ENCODE measurements at places on chromosomes 11 and 22.

DNA sequence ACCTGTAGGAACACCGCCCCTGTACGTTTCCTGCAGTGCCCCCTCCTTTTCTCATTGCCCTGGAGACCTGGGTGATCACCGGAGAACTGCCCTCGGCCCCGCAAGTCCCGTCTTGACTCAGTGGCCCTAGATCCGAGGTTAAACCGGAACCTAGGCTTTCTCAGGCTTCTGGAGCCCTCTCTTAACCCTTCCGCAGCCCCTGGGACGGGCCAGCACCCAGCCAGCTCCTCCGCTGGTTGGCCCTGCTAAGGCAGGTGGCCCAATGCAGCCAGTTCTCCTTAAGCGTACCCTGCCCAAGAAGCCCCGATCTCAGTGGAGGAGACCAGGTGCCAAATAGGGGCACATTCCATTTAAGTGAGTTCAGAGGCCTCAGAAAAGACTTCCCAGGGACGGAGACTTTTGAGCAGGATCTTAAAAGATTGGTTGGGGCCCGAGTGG, 776 bp downstream of the NLRX1 start:
- DNase-seq: peak; percentile 51

GRCh38 chr11:103222806-103223205, 113.6 kb downstream of the DYNC2H1 start:
- no peak for DNase-seq

DNA sequence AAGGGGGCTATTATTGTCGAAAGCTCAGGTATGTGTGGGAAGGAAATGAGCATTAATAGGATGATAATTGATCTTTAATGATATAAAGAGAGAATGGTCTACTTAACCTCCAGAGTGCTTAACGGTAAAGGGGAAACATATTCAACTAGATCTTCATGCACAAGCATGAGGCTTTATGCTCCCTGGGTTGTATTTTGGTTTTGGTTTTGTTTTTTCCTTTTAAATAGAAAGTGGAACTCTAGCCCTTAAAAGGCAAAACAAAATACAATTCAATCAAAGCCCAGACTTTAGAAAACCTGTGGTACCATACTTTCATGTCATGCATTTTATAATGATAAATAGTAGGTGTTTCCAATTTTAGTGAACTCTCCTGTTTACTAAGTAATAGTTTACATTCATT, 622.7 kb downstream of the METTL15 start:
- no peak for DNase-seq

DNA sequence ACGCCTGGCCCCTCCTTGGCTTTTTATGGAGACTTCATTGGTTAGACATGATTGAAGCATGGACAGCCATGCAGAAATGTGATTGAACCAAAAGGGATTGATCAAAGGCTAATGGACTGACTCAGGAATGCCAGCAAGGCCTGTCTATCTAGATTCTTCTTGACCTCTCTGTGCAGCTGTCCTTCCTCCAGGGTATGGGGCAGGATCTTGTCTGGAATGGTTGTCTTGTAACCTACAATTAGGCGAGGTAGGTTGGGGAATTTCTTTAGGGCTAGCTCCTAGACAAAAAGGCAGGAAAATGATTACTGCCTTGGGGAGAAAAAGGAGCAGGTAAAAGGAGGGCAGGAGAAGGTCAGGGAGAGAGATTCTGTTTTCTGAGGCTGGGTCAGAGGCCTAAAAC, 59.6 kb upstream of the INCENP start:
- DNase-seq: no peak

DNA sequence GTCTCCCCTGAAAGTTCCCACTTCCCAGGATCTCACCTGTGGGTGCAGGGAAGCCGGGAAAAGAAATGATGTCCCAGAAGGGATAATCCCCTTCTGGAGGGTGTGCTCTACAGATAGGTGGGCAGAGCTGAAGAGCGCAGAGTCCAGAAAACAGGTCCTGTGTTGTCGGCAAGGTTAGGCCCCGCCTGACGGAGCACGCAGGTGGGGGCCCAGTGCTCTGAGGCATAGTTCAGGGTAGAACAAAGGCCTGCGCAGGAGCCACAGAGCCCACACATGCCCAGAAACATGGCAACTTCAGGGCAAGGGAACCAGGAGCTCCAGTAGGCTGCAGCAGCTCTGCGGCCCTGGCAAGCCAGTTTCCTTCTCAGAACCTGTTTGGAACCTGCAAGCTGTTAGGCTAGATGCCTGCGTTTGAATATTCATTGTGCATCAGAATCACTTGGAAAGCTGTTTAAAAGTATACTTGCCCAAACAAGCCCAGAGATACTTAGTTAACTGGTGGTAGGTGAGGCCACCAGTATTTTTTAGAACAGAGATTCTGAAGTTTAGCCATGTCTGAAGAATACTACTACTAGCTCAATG, 386.6 kb downstream of the BUD13 start:
- DNase-seq: no peak

GRCh38 chr22:29768052-29768693, 1.0 kb downstream of the UQCR10 start:
- no peak for DNase-seq

GRCh38 chr11:123484448-123484847, 54.4 kb downstream of the GRAMD1B start:
- no peak for DNase-seq

GRCh38 chr11:67586568-67587250, 3.1 kb downstream of the GSTP1 start:
- DNase-seq: no peak

- no peak for DNase-seq
These were observed 118.6 kb downstream of the HIPK3 start for GRCh38 chr11:33375688-33376311.

GRCh38 chr11:21769188-21769587, 423.7 kb upstream of the ANO5 start:
- DNase-seq: no peak

- no peak for DNase-seq
These were observed 81.9 kb upstream of the TEAD1 start for GRCh38 chr11:12592283-12592682.

GRCh38 chr11:94127638-94128037, 1.0 kb upstream of the PANX1 start:
- no peak for DNase-seq

DNA sequence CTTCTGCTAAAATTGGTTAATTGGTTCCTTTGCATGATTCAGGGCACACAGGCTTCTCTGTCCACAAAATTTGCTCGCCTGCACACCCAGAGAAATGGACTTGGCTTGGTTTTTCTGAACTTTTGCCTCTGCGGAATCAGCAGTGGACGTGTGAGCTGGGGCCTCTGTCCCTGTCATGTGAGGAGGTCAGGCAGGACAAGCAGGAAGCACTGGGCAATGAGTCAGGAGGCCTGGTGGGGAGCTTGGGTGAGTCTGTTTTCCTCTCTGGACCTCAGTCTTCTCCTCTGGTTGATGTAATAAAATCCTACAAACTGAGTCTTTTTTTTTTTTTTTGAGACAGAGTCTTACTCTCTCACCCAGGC, 10.4 kb upstream of the CELSR1 start:
- peak; percentile 71 for DNase-seq

DNA sequence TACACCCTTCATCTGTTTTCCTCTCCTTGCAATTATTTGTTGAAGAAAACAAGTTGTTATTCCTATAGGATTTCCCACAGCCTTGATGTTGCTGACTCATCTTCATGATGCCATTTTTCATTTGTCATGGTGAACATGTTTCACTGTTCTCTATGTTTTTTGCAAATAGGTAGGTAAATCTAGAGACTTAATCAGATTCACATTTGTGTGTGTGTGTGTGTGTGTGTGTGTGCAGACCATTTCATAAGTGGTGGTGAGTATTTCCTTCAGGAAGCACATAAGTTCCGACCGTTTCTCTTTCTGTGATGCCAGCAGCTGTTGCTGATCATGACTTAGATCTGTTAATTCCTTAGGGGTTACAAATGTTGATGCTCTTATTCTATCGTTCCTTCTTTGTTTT, 80.3 kb upstream of the IZUMO1R start:
- DNase-seq: no peak

DNA sequence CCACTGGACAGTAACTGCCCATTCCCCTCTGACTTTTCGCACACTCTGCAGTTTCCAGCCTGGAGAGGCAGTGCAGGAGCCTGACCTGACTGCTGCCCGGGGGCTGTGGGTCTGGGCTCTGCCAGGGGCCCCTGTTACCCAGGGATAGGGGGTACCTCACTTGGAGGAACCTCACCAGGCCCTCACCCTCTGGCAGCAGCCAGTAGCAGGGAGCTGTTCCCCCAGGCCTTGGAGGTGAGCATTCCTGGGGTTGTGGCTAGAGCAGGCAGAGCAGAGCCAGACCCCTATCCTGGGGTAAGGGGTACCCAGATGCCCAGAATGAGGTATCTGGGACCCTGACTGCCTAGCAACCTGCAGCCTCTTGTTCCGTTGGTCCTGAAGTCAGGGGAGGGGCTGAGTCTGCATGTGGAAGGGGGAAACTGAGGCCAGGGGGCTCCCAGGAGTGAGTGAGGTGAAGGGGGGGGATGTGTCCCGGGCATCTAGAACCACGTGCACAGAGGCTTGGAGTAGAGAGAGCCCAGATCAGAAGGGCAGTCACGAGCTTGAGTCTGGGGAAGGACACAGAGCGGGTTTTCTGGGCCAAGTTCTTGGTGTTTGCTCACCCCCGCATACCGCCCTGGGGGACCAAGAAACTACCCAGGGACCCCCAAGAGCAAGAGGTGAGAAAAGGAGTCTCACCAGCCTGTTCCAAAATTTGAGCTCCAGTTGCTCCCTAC, 43.9 kb upstream of the ACCSL start:
- no peak for DNase-seq

- DNase-seq: peak; percentile 83
These were observed 1.7 kb upstream of the RHOD start for GRCh38 chr11:67054836-67055523.

DNA sequence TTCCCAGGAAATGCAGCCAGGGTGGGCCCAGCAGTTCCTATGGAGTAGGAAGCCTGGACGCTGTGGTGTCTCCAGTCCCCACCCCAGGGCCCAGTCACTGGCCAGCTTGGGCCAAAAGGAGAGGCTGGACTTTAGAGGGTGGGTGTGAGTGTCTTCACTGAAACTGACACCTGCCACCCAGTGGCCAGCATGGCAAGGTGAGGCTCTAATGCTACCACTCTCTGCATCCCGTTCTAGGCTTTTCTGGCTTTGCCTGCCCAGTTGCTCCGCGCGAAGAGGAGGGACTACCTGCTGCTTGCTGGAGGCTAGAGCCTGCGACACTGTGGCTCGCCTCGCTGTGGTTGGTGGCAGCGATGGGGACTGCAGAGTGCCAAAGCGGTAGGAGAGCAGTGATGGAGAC, 35.4 kb downstream of the C22orf42 start:
- DNase-seq: no peak

DNA sequence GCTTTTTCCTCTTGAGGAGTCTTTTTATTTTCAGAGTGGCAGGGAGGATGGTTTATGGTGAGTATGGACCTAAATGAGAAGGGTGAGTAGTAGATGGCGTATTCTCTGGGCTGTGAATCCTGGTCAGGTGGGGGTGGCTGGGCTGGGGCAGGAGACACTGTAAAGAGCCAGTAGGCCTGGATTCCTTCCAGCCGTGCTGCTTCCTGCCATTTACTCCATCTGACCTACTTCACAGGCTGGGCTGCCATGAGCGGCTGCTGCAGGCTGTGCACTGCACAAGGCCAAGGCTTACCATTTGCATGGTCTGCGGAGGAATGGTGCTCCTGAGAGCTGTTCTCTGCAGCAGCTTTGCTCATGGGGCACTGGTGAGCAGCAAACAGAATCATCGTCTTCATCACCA, 297.6 kb downstream of the KIRREL3 start:
- DNase-seq: no peak

DNA sequence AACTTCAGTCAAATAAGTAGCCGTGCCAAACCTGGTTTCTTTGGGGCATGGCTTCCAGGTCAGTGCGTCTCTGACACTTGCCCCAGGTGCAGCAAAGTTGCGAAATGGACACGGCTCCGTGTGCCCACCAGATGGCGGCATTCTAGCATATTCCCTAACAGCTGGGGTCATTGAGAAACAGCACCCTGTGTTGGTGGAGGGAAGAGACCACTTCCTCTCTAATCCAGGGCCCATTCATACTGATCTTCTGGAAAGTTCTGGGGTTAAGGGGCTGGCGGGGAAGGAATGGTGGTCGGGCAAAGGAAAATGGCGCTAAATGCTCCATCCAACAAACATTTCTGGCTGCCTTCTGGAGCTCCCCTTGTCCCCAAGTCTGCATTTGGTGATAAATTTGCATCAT, 141.2 kb upstream of the TIMP3 start:
- no peak for DNase-seq

DNA sequence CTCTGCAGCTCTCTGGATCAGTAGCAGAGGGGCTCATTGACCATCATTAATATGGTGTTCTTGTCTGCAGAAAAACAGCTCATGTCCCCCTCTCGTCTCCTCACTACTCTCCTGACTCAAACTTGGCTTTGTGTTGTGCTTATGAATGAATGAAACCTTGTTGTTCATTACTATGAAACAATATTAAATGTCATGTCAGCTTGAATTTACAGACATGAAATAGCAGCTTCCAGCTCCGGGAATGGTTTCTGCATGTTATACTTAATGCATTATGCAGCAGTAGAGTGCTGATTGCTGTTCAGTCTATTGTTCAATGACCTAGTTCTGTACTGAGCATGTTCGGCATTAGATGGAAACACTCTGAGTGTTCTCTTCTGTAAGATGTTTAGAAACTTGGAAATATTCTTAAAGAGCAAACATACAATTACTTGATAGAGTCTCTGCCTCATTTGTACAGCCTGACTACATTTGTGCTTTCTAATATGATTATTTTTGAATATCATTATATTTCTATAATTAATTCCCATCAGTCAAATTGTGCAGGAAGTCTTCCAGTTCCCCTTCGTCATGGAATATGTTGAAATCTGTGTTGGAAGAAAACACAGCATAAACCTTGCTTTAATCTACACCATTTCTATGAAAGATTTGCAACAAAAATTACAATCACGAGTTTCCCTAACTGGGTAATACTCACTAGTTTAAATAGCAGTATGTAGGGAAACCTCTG, 340.4 kb downstream of the SOX6 start:
- no peak for DNase-seq

DNA sequence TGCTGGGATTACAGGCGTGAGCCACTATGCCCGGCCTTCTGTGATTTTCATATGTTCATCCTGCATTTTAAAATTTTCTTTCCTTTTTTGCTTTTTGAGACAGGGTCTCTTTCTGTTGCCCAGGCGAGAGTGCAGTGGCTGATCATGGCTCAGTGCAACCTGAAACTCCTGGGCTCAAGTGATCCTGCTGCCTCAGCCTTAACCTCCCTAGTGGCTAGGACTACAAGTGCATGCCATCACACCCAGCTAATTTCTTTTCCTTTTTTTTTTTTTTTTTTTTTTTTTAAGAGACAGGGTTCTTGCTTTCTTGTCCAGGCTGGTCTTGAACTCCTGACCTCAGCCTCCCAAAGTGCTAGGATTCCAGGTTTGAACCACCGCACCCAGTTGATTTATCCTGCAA, 54.1 kb upstream of the WT1 start:
- DNase-seq: no peak

- DNase-seq: no peak
These were observed 60.4 kb downstream of the BUD13 start for GRCh38 chr11:116712428-116712827.

- no peak for DNase-seq
These were observed 32.8 kb downstream of the MS4A2 start for GRCh38 chr11:60121264-60121663.

- no peak for DNase-seq
These were observed 57.3 kb downstream of the ZBTB16 start for GRCh38 chr11:114116800-114117199.

- no peak for DNase-seq
These were observed 1198.7 kb downstream of the BRD1 start for GRCh38 chr22:48628891-48629543.
